Activated CD8-positive, alpha-beta memory T cell treated with anti-CD3 and anti-CD28 coated beads for 48 hours (primary cell): ENCODE measurements at places on chromosomes 4 and X.

- DNase-seq, result no peak
Observed at GRCh38 chr4:4647041-4647440, 105.2 kb upstream of the STX18 start.

DNA sequence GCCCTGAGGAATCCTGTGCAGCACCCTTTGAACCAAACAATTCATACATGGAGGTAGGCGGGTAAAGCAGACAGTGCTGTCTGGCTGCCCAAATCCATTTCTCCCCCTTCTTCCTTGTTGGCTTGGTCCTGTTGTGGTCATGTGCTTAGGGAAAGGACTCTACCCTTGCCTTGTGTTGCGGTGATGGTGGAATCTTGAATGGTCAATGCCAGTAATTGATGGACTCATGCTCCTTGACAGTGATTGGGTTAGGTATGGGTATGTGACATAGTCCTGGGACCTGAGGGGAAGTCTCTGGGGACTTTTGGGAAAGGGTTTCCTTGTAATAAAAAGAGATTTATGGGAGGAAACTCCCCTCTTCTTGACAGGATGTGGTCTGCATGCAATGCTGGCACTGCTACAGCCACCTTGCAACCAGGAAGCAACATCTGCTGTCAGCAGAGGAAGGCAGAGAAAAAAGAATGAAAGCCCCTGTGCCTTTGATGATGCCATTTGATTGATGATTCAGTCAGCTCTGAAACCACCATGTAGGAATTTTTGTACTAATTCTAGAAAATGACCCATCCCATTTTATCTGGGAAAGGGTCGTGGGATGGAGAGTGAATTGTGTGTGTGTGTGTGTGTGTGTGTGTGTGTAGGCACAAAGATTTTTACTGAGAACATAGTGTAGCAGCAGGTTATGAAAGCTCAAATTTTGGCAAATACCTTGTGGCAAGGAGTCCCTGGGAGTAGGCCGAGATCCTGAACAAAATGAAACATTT, 30.0 kb upstream of the HUWE1 start:
- DNase-seq, result no peak

GRCh38 chr4:81905971-81906370, 434.3 kb upstream of the RASGEF1B start:
- DNase-seq, result no peak

GRCh38 chr4:66568001-66568400, 897.7 kb upstream of the EPHA5 start:
- DNase-seq, result no peak

DNA sequence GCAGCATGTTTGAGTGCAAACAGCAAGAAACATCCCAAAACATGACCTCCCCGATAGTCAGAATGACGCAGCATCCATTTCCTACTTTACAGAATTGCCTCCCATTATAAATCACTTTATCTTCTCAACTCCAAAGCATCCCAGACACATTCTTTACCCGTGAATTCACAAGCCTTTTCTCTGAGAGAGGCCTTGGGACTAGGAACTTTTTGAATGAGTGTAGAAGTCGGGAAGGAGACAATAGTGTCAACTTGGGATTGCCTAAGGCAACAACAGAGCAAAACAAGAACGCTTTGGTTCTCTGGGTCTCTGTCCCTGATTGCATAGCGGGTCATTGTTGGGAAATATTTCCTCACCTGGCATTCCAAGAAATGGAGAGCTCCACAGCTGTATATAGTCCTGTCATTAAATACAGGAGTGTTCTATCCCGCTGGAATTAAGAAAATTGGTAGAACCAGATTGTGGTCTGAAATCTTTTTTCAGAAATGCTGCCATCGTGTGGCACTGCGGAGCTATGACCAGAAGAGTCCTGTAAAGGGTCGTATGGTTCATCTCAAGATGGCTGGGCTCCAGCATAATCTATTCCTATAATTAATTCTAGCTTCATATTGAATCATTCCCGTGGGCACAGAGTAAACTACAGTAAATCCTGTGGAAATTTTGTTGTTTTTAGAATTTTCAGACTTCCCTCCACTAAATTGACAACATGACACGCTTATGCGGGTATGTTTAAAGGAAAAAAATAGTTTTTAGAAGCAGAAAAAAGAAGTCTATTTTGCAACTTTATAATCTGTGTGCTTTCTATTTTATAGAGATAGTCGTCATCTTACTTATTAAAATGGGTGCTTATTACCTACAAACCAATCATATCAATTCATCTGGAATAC, 2.0 kb upstream of the SPP1 start:
- no peak for DNase-seq
